Stimulated activated CD4-positive, alpha-beta T cell treated with anti-CD3 and anti-CD28 coated beads, Interleukin-1b, Interleukin-23, amount 100 ng/mL, for 4 hours (primary cell): ENCODE measurements at places on chromosomes 3 and 15.

- no peak for DNase-seq
Measured at GRCh38 chr3:28150465-28151206, 90.8 kb upstream of the CMC1 start.

- DNase-seq: no peak
Measured at GRCh38 chr3:53236112-53236841, 19.5 kb downstream of the TKT start.

DNA sequence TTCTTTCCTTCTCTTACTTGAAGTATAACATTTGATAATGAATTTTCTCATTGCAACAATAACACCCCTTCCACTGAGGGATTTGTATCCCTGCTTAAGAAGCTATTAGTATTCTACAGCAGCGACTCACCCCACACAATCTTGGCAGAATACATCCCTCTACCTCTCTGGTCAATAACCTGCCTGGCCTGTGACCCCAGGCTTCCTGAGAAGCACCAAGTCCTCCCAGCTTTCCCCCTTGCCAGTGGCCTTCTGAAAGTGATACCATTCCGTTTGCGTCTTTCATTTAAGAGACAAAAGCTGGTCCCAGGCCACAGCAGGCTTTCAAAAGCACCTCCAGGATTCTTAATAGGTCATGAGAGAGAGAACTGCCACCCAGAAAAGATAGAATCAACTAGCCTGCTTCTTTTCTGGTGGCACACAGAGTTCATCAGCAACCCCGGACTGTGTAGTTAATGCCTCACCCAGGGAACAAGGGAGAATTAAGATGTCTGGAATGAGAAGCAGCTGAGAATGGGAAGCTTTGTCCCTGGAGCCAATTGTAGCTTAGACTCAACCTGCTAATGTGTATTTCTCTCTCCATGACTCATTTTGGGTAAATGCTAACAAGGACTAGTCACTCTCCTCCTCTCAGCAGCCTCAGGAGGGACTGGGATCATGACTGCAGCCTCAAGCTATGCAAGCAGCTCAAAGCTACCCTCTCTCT is 101.0 kb upstream of the CPNE4 start:
- no peak for DNase-seq

DNA sequence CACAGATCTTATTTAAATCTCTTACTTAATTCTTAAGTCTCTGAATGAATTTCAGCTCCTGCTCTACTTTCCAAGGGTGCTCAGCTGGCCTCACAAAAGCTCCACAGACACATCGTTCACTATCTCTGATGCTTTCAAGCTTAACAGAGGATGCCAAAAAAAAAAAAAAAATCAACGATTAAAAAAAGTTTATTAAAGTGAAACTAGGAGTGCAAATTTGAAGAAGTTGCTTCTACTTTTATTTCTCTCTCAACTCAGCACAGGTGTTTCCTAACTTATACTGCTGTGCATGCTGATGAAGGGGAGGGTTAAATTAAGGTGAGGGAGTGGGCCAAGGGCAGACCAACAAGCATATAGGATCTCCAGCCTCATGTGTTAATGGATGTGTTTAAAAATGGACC is 157.2 kb downstream of the TIGIT start:
- no peak for DNase-seq

- DNase-seq: no peak
Measured at GRCh38 chr3:99951701-99952100, 134.0 kb downstream of the CMSS1 start.

GRCh38 chr15:59659366-59659765 is 2.1 kb upstream of the GTF2A2 start:
- DNase-seq: no peak

DNA sequence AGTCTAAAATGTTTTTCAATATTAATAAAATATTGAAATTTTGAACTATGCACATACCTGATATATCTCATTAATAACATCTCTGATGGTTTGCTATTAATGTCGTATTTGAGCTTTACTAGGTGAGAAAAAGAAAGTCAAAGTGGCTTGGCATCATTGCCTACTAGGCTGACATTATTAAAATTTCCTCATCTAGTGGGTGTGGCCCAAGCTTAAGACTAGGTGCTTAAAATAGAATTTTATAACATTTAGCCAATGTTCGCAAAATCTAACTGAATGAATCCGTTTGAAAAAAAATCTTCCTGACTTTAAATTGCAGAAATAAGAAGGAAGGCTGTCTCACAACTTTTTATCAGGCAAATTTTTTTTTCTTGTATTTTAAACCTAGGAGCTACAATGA is 46.1 kb downstream of the ABI3BP start:
- no peak for DNase-seq

DNA sequence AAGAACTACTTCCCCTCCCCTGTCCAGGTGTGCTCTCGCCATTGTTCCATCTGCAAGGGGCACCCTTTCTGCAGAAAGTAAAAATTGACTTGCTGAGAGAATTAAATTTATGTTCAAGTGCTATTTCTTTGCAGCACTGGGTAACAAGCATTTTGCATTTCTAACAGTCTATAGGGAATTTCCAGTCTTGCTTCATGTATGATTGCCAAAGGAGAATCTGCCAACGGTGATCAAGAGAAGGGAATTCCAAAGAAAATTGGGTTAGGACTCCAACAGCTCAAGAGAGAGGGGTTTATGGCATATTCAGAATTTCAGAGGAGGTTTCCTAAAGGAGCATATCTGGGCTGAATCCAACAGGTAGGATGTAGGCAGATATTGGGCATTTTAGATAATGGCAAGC is 136.7 kb upstream of the WNT5A start:
- DNase-seq: no peak

DNA sequence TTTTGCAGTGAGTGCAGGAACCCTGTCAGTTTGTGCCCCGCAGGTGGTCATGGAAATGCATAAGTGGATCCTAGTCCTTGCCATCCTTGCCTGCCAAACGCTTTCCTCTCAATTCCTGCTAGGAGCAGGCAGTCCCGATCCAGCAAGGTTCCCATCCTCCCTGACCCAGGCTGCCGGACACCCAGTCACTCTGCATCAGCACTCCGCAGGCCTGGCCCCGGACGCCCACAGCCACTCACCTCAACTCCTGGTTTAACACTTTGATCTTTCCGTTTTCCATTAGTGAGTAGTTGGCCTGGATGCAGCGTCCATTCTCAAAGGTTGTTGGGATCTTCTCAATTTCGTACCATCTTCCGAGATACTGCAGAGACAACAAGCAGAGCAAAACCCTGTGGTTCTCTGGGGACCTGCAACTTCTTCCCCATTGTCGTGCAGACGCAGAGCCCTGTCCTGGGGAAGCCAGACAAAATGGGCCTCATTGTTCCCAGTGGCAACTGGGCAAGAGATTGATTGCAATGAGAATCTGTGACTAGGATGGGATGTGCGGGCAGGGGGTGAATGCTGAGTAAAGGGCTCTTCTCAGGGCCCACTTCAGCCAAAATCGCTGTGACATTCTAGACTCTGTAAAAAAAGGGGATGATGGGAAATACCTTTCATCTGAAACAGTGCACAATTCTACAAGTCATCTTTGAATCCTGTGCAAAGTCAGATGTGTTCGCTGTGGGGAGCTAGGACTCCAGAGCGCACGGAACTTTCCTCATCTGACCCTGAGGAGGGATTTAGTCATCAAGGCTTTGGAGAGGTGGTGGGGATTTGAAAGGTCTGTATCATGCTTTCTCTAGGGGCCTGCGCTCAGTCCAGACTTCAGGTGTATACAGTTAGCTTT is 9.9 kb downstream of the APOD start:
- no peak for DNase-seq

- DNase-seq: no peak
Measured at GRCh38 chr3:49972656-49973055, 32.7 kb downstream of the RBM6 start.

GRCh38 chr15:101277038-101277822 is at the start of gene SELENOS:
Gene SELENOS (minus strand): TSS chr15:101277485. CDS start chr15:101277417, 68 bp downstream.
- peak; percentile 79 for DNase-seq

DNA sequence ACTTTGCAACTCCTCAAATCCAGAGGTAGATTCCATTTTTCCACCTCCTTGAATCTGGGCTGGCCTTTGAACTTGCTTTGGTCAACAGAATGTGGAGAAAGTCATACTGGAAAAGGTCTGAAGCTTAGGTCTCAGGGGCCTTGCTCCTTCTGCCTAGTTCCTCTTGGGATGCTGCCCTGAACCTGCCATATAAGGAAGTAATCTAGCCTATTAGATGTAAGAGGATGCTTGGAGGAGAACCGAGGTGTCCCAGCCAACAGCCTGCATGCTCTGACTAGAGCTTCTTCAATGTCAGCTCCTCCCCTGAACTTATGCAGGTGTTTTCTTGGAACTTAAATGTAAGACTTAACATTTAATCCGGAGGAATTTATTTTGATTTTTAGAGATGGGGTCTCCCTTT is 2.0 kb upstream of the TMED3 start:
- DNase-seq: no peak

DNA sequence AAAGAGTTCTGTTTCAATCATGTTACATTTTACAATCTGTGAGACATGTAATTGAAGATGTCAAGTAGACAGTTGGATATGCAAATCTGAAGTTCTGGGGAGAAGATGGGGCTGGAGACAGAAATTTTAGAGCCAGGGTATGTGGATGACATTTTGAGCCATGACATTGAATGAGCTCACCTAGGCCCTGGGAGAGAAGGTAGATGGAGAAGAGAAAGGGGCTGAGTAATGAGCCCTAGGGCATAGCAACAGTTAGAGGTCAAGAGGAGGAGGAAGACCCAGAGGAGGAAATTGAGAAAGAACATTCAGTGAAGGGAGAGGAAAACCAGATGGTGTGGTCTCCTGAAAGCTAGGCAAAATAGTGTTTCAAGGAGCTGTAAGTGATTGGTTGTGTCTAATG is 15.3 kb downstream of the TMEM266 start:
- no peak for DNase-seq

DNA sequence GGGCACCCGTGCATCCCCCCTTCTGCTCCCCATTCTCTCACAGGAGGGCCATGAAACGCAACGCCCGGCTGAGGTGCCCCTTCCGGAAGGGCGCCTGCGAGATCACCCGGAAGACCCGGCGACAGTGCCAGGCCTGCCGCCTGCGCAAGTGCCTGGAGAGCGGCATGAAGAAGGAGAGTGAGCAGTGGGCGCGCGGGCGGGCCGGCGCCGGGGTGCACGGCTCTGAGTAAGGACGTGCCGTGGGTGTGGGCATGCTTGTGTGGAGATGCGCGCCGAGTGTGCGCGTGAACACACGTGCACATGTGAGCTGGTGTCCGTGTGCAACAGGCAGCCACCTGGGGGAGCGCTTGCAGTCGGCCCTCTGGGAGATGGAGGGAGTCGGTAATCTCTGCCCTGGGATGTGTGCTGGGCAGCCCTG is 28.1 kb downstream of the NR1I2 start:
- peak; percentile 55 for DNase-seq

DNA sequence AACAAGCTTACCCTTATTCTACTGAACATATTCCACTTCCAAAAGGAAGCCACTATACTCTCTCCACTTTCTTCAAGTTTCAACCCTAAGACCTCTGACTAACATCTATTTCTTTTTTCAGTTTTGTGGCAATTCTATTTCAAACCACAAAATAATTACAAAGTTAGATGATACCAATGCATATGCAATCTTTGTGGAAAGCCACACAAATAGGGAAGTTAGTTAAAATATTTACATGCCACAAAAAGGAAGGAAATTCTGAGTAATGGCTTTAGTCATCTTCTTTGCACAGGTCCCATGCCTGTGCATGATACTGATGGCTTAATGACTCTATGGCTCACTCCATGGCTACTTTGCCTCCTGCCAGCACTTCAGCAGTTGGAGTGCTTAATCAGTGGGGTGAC is 57.0 kb upstream of the MCTP2 start:
- DNase-seq: no peak

GRCh38 chr15:80242132-80242769 is 9.8 kb downstream of the CTXND1 start:
- DNase-seq: no peak

- DNase-seq: no peak
Measured at GRCh38 chr3:122299215-122299614, 25.8 kb upstream of the CSTA start.

GRCh38 chr3:42014458-42014920 is 52.6 kb upstream of the ULK4 start:
- no peak for DNase-seq

DNA sequence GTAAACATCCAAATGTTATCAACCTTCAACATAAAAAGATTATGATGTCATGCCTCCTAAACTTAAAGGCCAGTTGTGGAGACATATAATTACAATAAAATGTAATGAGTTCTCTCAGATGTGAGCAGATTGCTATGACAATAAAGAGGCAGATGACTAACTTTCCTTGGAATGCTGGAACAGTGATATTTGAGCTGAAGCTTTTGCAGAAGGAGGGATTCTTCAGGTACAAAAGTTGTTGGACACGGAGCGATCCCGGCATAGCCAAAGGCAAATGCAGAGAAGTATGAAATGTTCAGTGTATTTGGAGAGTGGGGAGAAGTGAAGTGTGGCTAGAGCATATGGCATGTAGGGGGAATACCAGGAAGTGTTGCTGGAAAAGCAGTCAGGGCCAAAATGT is 520.1 kb downstream of the FGF12 start:
- no peak for DNase-seq

DNA sequence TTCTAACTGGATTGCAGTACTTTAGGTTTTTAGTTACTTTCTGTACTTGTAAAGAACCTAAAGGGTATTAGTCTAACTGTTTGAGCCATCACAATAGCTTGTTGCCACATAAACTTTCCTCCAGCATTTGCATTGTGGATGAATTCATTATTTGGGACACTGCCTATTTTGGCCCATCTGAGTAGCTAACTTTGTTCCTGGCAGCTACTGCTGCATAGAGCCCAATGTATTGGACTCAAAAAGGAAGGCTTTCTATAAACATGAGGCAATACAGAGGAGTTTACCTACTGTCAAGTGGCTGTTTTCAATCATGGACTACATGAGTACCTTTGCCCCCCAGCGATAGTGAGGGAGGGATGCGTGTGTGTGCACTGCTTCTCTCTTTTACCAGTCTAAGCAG is 1.9 kb downstream of the ROBO2 start:
- DNase-seq: no peak

DNA sequence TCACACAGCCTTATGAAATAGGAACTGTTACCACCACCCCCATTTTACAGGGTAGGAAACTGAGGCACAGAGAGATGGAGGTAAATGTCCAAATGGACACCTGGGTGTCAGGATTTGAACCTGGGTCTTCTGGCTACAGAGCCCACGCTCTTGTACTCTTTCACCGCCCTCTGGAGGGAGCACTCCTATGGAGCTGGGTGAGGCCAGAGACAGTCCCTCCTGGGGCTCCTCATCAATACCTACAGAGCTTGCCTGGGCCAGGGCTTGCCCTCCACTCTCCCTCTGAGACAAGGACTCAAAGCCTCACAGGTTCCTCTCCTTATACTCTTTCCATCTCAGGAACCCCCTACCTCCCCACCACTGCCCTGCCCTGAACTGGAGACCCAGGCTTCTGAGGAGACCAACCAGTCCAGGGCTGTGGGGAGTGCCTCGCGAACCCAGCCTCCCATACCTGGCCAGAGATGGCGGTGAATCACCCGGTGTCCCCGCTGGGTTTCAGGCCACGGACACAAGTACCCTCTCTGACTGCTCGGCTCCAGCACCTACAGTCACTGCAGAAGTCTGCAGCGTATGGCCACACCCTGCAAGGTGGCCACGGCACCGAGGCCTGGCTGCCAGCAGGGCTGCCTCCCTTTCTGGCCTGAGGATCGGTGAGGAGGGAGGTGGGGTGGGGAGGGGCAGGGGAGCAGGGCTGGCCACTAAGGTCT is 22.1 kb upstream of the ATP2B2 start:
- DNase-seq: no peak
